ENCODE measurements at places on chromosomes 3 and 15.

- DNase-seq = no peak
- no peaks in the 10 kb centered on the region for H3K27me3 ChIP-seq
- H3K4me3 ChIP-seq = no peak overlapping the region
- H3K27ac ChIP-seq = no peak overlapping the region
- no peaks in the 10 kb centered on the region for H3K36me3 ChIP-seq
Observed at GRCh38 chr3:117518364-117518763, 808.8 kb downstream of the TUSC7 start.

DNA sequence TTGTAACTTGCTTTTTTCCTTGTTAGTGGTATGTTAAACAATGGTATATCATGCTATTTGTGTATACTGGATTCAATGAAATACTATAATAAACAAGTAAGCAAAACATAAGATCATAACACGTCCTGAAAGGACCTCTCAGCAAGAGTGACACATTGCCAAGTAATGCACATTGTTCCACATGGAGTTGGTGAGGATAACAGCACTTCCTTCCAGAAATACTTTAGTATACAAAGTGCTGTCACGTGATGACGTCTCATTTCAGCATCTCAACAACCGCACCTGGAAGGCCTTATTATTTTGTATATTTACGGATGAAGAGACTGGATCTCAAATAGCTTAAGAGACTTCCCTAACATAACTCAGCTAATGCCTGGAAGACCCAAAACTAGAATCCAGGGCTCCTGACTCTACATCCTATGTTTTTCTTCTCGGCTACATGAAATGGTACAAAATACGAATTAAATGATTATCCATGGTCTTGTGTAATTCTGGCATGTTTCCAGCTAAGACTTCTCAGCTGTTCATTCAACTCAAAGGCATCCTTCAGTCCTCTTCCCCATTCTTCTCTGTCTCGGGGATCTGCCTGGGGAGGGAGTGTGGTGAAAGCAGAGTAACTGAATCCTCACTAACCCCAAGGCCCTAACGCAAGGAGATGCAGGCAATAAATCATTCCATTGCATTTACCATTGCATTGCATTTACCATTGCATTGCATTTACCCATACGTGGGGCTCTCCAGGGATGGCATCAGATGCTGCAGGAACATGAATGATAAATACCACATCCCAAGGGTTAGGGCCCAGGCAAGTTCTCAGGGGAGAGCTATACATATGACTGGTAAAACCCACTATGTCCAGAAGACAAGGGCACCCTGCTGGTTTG lies 79.2 kb downstream of the LIPC start:
- H3K4me3 ChIP-seq = no peak overlapping the region
- H3K27me3 ChIP-seq = no peaks in the 10 kb centered on the region
- no peaks in the 10 kb centered on the region for H3K4me1 ChIP-seq
- DNase-seq = no peak

DNA sequence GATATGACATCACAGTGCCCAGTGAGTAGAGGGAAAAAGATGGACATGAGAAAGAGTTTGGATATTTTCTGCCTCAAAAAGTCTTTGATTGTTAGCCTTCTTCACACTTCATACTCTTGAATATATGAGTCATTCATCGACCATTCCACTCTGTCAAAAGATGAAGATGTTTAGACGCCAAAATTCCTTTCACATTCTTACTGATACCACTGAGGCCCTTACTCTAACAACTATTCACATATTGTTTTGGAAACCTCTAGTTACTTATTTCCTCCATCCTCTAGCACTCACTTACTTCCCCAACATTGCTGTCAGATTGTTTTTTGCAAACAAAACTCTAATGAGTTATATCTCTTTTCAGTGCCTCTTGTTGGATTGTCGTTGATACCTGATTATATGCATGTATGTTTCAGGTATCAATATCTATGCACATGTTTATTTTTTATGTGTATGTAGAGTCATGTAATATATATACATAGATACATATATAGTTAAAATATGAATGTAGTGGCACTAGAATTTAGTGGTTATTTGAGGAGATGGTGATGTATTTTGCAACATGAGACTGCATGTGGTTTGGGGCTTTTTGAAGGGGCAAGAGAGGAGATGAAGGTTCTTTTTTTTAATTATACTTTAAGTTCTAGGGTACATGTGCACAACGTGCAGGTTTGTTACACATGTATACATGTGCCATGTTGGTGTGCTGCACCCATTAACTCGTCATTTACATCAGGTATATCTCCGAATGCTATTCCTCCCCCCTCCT lies 40.0 kb upstream of the OR5H6 start:
- no peak overlapping the region for H3K4me3 ChIP-seq
- no peaks in the 10 kb centered on the region for H3K4me1 ChIP-seq
- H3K27ac ChIP-seq = no peak overlapping the region
- no peaks in the 10 kb centered on the region for H3K36me3 ChIP-seq

DNA sequence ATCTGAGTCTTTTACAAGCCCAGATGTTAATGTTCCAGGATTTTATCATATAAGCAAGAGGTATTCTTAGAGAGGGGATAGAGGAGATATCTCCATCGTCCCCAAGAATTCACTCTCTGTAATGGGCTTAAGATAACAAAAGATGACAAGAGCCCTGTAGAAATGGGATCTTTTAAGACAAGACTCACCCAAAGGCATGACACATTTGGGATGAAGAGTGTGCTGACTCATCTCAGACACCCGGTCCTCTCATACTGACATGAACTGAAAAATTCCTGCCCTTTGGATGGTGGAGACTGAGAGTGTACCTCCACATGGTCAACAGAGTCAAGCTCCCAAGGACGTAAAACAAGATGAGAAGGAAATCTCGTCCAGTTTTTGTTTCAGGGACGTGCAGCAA lies 11.0 kb downstream of the LEKR1 start:
- no peaks in the 10 kb centered on the region for H3K4me1 ChIP-seq
- H3K4me3 ChIP-seq = no peak overlapping the region
- no peak overlapping the region for H3K27ac ChIP-seq
- no peaks in the 10 kb centered on the region for H3K36me3 ChIP-seq
- no peaks in the 10 kb centered on the region for H3K27me3 ChIP-seq
- DNase-seq = no peak

DNA sequence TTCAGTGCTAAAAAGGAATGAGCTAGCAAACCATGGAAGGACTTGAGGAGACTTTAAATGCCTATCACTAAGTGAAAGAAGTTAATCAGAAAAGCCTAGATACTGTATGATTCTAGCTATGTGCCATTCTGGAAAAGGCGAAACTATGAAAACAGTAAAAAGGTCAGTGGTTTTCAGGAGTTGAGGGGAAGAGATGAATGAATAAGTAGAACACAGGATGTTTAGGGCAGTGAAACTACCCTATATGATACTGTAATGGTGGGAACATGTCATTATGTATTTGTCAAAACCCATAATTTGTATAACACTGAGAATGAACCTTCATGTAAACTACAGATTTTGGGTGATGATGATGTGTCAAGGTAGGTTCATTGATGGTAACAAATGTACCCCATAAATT lies 9.6 kb upstream of the CD276 start:
- H3K4me3 ChIP-seq = no peak overlapping the region
- H3K27me3 ChIP-seq = no peaks in the 10 kb centered on the region
- no peak overlapping the region for H3K27ac ChIP-seq
- DNase-seq = no peak
- no peaks in the 10 kb centered on the region for H3K36me3 ChIP-seq
- H3K4me1 ChIP-seq = no peaks in the 10 kb centered on the region

- H3K27me3 ChIP-seq = no peaks in the 10 kb centered on the region
- DNase-seq = no peak
- no peak overlapping the region for H3K27ac ChIP-seq
- H3K4me1 ChIP-seq = peaks cover 1% of the 10 kb centered on the region
- H3K36me3 ChIP-seq = no peaks in the 10 kb centered on the region
Observed at GRCh38 chr15:65344214-65344913, 33.4 kb downstream of the IGDCC3 start.

GRCh38 chr15:69751566-69751965 lies 298.9 kb downstream of the RPLP1 start:
- no peaks in the 10 kb centered on the region for H3K4me1 ChIP-seq
- no peak for DNase-seq
- H3K4me3 ChIP-seq = no peak overlapping the region
- no peak overlapping the region for H3K27ac ChIP-seq
- H3K36me3 ChIP-seq = no peaks in the 10 kb centered on the region

GRCh38 chr15:98850961-98851572 lies 156.5 kb downstream of the PGPEP1L start:
- no peaks in the 10 kb centered on the region for H3K27me3 ChIP-seq
- no peak overlapping the region for H3K4me3 ChIP-seq
- no peak overlapping the region for H3K27ac ChIP-seq
- no peaks in the 10 kb centered on the region for H3K36me3 ChIP-seq
- no peak for DNase-seq

GRCh38 chr3:123765475-123766128 lies 118.5 kb downstream of the MYLK start:
- no peak overlapping the region for H3K27ac ChIP-seq
- H3K36me3 ChIP-seq = no peaks in the 10 kb centered on the region
- H3K4me1 ChIP-seq = peaks cover 3% of the 10 kb centered on the region
- H3K27me3 ChIP-seq = no peaks in the 10 kb centered on the region

- no peaks in the 10 kb centered on the region for H3K27me3 ChIP-seq
- DNase-seq = no peak
Observed at GRCh38 chr3:58013099-58013498, 4.9 kb downstream of the FLNB start.

DNA sequence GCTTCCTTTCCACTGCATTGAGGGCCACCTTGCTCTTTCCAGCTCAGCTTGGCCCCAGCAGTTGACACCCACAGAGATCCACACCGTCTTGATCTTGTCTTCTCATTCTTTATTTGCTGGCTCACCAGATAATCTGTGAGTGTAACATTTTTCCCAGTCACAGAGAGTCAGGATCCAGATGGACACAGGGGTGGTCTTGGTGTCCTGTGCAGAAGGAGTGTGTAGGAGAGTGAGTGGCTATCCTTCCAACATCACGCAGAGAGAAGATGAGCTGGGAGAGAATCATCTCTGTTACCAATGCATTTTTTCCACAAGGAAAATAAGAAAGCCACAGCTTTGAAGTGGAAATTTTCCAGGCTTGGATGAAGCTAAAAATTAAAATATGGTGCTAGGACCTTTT lies 100.1 kb downstream of the EPHB1 start:
- no peaks in the 10 kb centered on the region for H3K36me3 ChIP-seq
- H3K4me3 ChIP-seq = no peak overlapping the region
- H3K27ac ChIP-seq = no peak overlapping the region
- peaks cover 7% of the 10 kb centered on the region for H3K27me3 ChIP-seq
- no peak for DNase-seq

GRCh38 chr3:132145833-132146232 lies 111.0 kb upstream of the CPNE4 start:
- H3K27me3 ChIP-seq = no peaks in the 10 kb centered on the region
- H3K4me1 ChIP-seq = no peaks in the 10 kb centered on the region
- H3K36me3 ChIP-seq = no peaks in the 10 kb centered on the region
- H3K27ac ChIP-seq = no peak overlapping the region

- H3K36me3 ChIP-seq = no peaks in the 10 kb centered on the region
- H3K27ac ChIP-seq = no peak overlapping the region
- DNase-seq = no peak
- no peak overlapping the region for H3K4me3 ChIP-seq
Observed at GRCh38 chr15:99268431-99268830, 17.1 kb downstream of the LRRC28 start.

DNA sequence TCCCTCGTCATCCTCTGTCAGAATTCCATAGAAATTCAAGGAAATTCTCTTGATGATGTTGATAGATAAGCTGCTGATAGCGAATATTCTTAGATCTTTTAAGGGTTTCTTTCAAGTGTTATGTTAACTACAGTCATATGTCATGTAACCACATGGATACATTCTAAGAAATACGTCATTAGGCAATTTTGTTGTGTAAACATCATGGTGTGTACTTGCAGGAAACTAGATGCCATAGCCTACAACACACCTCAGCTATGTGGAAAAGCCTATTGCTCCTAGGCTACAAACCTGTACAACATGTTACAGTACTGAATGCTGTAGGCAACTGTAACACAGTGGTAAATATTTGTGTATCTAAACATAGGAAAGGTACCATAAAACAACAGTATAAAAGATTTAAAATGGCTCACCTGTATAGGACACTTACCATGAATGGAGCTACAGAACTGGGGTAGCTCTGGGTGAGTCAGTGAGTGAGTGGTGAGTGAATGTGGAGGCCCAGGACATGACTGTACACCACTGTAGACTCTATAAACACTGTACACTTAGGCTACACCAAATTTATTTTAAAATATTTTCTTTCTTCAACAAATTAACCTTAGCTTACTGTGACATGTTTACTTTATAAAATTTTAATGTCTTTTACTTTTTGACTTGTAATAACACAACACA lies 34.6 kb downstream of the GLDN start:
- DNase-seq = no peak
- no peak overlapping the region for H3K4me3 ChIP-seq
- no peaks in the 10 kb centered on the region for H3K36me3 ChIP-seq
- H3K27ac ChIP-seq = no peak overlapping the region
- no peaks in the 10 kb centered on the region for H3K27me3 ChIP-seq

GRCh38 chr3:32876920-32877319 lies 59.1 kb downstream of the TRIM71 start:
- H3K27me3 ChIP-seq = no peaks in the 10 kb centered on the region
- no peak for DNase-seq
- H3K27ac ChIP-seq = no peak overlapping the region
- H3K4me3 ChIP-seq = no peak overlapping the region

- H3K27ac ChIP-seq = no peak overlapping the region
- H3K36me3 ChIP-seq = no peaks in the 10 kb centered on the region
- no peaks in the 10 kb centered on the region for H3K27me3 ChIP-seq
- H3K4me1 ChIP-seq = no peaks in the 10 kb centered on the region
Observed at GRCh38 chr3:150015901-150016300, 45.2 kb upstream of the PFN2 start.

GRCh38 chr3:171732756-171733155 lies 77.5 kb downstream of the PLD1 start:
- no peak overlapping the region for H3K4me3 ChIP-seq
- H3K4me1 ChIP-seq = 0 out of 2 replicates have a peak, but pooled peaks cover 2% of the 10 kb centered on the region
- H3K36me3 ChIP-seq = no peaks in the 10 kb centered on the region
- no peaks in the 10 kb centered on the region for H3K27me3 ChIP-seq
- H3K27ac ChIP-seq = no peak overlapping the region

- H3K27ac ChIP-seq = no peak overlapping the region
- no peak overlapping the region for H3K4me3 ChIP-seq
- DNase-seq = no peak
- no peaks in the 10 kb centered on the region for H3K27me3 ChIP-seq
Observed at GRCh38 chr3:33105341-33105948, 8.4 kb upstream of the CRTAP start.

GRCh38 chr15:78417754-78418630 lies 20.0 kb upstream of the IREB2 start:
- H3K36me3 ChIP-seq = no peaks in the 10 kb centered on the region
- DNase-seq = no peak
- H3K4me1 ChIP-seq = no peaks in the 10 kb centered on the region

DNA sequence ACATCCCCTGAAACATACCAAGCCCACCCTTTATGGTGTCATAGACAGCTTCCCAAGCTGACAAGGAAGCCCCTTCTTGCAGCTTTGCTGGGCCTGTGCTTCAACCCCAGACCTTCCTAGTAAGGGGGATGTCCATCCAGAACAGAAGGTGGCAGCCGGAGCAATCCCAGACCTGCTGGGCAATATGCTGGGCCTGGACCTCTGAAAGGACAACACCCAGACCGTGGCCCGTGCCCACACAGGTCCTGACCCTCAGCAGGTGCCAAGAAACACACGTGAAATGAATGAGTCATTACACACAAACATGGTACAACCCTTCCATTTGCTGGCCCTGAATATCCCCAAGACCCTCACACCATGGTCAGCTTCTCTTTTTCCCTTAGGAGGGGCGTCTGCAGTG lies 19.8 kb upstream of the VILL start:
- no peak overlapping the region for H3K4me3 ChIP-seq
- no peaks in the 10 kb centered on the region for H3K36me3 ChIP-seq
- no peak for DNase-seq
- peaks cover 3% of the 10 kb centered on the region for H3K4me1 ChIP-seq
